ENCODE measurements at places on chromosomes 11 and 22.

- H3K27ac ChIP-seq = no peak overlapping the region
- H3K4me3 ChIP-seq = no peak overlapping the region
- DNase-seq = no peak
- H3K27me3 ChIP-seq = peaks cover 12% of the 10 kb centered on the region
- H3K4me1 ChIP-seq = no peaks in the 10 kb centered on the region
Measured at GRCh38 chr22:25853078-25853477, 111.1 kb downstream of the MYO18B start.

- H3K27ac ChIP-seq = no peak overlapping the region
- H3K4me3 ChIP-seq = no peak overlapping the region
- peaks cover 4% of the 10 kb centered on the region for H3K36me3 ChIP-seq
- no peak for DNase-seq
- H3K27me3 ChIP-seq = no peaks in the 10 kb centered on the region
Measured at GRCh38 chr11:35235157-35235468, 96.1 kb downstream of the CD44 start.

- H3K27me3 ChIP-seq = peaks cover 10% of the 10 kb centered on the region
- no peak overlapping the region for H3K27ac ChIP-seq
- peaks cover 8% of the 10 kb centered on the region for H3K4me1 ChIP-seq
- H3K36me3 ChIP-seq = no peaks in the 10 kb centered on the region
Measured at GRCh38 chr11:70527046-70527395, 128.7 kb downstream of the CTTN start.

DNA sequence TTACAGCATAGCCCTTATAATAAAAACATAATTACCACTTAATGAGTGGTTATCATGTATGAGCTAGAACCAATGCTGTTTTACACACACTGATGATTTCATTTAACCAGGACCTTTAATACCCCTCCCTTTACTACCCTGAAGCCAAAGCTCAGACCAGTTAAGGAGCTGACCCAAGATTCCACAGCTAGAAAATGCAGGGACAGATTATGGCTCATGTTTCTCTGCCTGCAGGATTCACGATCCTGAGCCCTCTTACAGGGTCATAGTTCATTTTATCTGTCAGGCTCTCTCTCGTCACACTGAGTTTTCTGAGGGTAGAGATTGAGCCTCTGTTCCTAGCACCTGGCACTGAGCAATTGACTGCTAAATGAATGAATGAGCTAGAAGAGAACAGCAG, 27.4 kb downstream of the TUB start:
- DNase-seq = no peak
- H3K4me3 ChIP-seq = no peak overlapping the region
- no peak overlapping the region for H3K27ac ChIP-seq
- peaks cover 17% of the 10 kb centered on the region for H3K4me1 ChIP-seq
- H3K36me3 ChIP-seq = peaks cover 5% of the 10 kb centered on the region

DNA sequence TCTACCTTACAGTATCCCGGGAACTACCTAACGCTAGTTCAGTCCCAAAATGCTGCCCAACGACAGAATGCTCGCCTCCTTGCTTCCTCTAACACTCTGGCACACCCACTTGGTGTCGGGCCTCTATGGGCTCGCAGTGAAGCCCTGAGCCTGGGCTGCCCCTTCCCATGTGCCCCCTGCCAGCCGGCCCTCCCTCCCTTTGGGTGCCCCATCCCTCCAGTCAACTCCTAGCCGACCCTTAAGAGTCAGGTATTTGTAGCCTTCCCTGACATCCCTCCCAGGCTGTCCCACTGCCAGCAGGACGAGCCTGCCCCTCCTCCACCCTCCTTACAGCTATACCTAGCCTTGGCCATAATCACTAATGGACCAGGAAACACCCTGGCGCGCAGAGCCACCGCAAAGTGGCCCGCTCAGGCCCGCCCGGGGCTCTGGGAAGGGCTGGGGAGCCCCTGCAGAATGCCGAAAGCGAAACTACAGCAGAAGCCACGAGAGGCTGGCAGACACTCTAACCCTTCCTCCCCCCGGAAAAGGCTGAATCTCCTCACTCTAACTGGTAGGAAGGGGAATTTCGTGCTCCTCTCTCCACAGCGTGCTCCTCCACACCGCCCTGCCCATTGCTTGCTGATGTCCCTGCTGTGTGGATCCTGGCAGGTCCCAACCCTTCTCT, 8.2 kb downstream of the CBX7 start:
- peak; percentile 55 for DNase-seq
- H3K4me1 ChIP-seq = peaks cover 9% of the 10 kb centered on the region
- H3K4me3 ChIP-seq = peak overlapping the region; percentile 75

- no peaks in the 10 kb centered on the region for H3K27me3 ChIP-seq
- H3K36me3 ChIP-seq = peaks cover 25% of the 10 kb centered on the region
- DNase-seq = no peak
- peaks cover 25% of the 10 kb centered on the region for H3K4me1 ChIP-seq
- H3K27ac ChIP-seq = peak overlapping the region; percentile 74
- H3K4me3 ChIP-seq = no peak overlapping the region
Measured at GRCh38 chr11:3042496-3043314, 14.5 kb downstream of the CARS1 start.
